ENCODE measurements at places on chromosomes 1 and 21.

- no peak for DNase-seq
Measured at GRCh38 chr1:201539561-201540431, 869 bp downstream of the NAV1 start.

DNA sequence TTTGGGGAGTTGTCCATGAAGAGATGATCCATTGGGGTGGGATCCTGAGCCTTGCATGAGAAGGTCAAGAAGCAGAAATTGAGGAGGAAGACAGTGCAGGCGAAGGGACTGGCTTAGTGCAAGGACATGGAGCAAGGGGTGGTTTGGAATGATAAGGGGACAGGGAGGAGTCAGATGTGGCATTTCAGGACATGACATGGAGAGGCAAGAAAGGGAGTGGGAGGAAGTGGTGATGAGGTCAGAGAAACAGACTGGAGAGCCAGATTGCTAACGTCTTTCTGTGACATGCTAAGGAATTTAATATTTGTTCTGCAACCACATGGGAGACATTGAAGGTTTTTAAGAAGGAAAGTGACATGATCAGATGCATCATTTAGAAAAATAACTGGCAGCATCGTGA lies 346.8 kb upstream of the FMN2 start:
- DNase-seq = no peak

DNA sequence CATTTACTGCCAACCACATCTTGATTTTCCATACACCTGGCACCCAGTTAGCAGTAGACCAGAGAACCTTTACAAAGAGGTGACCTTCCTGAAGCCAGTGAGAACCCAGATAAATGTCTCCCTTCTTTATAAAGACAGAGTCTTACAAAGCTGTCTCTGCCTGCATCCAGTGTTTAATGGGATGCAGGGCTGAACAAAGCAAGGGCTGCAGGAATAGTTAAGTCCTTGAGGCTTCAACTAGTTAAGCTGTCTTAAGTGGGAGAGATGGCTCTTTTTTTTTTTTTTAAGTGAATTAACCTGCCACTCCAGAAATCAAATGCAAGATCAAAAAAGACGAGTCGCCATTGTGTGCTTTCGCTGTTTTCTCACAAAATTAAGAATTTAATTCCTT lies 1.5 kb downstream of the AHCYL1 start:
- DNase-seq = no peak

GRCh38 chr1:203454986-203455471 lies 20.6 kb upstream of the PRELP start:
- DNase-seq = no peak

DNA sequence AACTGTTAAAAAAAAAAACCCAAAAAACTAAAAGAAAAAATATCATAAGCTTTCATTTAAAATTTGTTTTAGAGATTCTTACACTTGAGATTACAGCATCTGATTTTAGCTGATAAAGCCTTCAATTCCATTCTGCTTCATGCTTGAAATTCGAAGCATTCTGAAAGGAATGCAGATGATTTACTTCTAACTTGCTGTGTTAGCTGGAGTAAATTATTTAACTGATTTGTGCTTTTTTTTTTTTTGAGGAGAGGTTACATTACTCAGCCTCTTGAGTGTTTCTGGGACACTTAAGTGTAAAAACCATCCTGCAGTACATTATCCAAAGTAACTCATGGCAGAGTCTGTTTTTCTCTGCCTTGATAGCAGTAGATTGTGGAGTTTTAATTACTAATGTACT lies 4.5 kb upstream of the TRIM67 start:
- DNase-seq = no peak

- DNase-seq = no peak
Measured at GRCh38 chr1:184035719-184036516, 1.6 kb downstream of the COLGALT2 start.

DNA sequence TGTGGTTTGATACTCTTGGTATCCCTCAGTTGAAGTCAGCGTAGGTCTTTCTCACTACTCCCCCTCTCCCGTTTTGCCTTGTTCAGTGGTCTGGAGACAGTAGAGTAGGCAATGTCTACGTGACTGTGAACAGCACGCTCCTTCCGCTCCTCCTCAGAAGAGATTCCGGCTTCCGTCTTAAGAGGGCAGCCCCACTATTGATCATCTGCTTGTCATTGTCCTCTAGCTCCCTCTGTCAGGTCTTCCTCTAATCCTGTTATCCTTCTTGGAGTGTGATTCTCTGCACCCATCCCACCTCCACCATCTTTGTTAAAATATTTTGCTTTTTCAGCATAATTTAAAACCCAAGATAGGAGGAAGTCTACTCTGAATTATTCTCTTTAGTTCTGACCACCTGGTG lies 129.9 kb upstream of the KCNK2 start:
- no peak for DNase-seq

- no peak for DNase-seq
Measured at GRCh38 chr1:12138196-12139168, 28.3 kb upstream of the TNFRSF1B start.

DNA sequence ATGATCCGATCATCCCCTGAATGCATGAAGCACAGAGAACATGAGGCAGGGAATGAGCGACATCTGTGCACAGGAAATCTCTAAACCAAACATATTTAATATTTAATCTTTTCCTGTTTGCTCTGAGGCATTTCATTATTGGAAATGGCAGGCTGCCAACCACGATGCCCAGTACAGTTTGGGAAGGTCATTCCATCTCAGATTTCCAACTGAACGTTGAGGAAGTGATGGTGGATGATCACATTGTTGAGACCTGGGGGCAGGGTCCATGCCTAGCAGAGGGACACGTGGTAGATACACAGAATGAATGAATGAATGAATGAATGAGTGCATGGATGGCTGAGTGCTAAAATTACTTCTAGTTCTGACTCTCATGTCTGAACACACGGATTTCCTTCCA lies 15.9 kb upstream of the FASLG start:
- no peak for DNase-seq

GRCh38 chr1:201769966-201770365 lies 59.0 kb upstream of the IPO9 start:
- no peak for DNase-seq

GRCh38 chr1:16122350-16122881 lies 33.5 kb downstream of the EPHA2 start:
- no peak for DNase-seq

DNA sequence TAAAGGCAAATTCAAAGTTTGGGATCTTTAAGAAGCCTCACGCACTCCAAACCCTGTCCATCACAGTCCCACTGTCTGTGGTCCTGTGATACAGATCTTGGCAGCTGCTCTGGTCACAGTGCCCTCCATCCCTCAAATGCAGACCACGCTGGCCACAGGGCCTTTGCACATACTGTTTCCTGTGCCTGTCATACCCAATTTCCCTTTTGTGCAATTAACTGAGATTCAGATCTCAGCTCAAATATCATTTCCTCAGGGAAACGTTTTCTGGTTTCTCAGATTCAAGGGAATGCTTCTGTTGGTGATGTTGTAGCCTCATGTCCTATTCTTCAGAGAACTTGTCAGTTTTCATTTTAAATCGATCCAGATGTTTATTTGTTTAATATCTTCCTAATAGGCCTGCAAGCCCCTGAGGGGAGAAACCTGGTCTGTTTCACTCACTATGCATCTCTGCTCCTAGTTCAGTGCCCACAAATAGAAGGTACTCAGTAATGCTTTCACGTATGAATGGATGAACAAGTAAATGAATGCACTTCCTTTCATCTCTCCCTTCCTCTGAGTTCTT lies 24.2 kb upstream of the GRIK3 start:
- DNase-seq = no peak

DNA sequence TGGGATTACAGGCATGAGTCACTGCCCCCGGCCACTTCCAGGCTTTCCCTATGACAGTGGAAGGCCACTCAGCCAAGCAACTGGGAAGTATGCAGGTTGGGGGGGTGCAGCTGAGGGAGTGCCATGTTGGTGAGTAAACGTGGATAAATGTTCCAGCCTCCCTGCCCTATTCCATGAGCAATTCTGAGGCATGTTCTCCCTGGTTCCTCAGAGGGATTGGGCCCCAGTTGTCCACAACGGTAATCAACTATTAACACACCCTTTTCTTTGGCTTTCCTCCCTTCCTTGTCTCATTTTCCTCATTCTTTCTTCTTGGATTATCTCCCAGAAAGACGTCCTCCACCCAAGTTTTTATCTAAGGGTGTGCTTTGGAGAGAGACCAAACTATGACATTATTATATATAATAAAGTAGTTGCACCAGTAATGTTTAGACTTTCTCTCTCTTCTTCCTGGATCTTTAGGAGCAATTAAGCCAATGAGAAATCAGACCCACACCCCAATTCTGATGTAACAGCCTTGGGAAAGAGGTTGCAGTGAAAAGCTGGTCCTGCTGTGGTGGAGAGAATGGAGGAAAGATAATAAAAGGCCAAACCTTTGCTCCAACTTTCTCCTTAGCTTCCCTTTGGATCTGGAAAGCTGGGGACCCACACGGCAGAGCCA lies 6.8 kb upstream of the SLAMF9 start:
- DNase-seq = no peak

- no peak for DNase-seq
Measured at GRCh38 chr1:172544481-172545104, 11.6 kb downstream of the SUCO start.

- no peak for DNase-seq
Measured at GRCh38 chr1:208071435-208072031, 160.6 kb upstream of the CD34 start.

DNA sequence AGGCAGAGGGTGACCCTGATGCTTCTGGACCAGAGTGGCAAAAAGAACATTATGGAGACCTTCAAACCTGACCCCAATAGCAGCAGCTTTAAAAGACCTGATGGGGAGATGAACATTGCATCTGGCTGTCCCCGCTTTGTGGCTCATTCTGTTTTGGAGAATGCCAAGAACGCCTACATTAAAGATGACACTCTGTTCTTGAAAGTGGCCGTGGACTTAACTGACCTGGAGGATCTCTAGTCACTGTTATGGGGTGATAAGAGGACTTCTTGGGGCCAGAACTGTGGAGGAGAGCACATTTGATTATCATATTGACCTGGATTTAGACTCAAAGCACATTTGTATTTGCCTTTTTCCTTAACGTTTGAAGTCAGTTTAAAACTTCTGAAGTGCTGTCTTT lies 45.8 kb downstream of the TRAF5 start:
- DNase-seq = no peak

DNA sequence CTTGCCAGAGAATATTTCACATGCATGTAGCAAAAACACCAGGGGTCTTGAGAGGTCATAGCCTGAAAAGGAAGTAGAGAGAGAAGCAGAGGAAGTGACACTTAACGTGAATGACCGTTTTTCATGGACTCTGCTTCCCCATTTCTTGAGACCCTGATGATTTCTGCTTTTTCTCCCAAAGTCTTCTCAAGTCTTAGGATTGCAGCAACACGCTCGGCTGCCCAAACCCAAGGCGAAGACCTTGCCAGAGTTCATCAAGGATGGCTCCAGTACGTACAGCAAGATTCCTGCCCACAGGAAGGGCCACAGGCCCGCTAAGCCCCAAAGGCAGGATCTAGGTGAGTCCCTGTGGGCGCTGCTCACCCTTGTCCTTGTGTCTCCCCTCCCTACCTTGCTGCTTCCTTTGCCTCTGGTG lies 12.8 kb downstream of the THEMIS2 start:
- DNase-seq = no peak

- no peak for DNase-seq
Measured at GRCh38 chr1:98398649-98399048, 262.9 kb upstream of the SNX7 start.

GRCh38 chr1:159991513-159991912 lies 37.5 kb upstream of the SLAMF9 start:
- no peak for DNase-seq

GRCh38 chr1:237084341-237085077 lies 42.5 kb downstream of the RYR2 start:
- no peak for DNase-seq

GRCh38 chr1:48016515-48016914 lies 19.3 kb upstream of the TRABD2B start:
- no peak for DNase-seq

DNA sequence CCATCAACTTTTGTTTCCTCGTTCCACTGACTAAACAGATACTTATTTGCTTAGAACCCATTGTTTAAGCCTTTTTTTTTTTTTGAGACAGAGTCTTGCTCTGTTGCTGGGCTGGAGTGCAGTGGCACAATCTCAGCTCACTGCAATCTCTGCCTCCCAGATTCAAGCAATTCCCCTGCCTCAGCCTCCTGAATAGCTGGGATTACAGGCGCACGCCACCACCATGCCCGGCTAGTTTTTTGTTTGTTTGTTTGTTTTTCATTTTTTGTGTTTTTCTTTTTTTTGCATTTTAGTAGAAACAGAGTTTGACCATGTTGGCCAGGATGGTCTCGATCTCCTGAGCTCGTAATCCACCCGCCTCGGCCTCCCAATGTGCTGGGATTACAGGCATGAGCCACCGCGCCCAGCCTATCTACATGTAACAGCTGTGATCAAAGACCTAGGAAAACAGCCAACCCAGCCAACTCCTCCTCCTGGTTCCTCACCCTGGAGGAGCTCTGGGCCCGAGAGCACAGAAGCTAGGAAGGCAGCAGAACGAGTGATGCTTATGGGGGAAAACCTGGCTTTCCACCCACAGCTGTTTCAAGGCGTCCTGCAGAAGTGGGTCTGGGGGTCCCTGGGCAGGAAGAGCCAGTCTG lies 32.9 kb downstream of the KCNN3 start:
- DNase-seq = no peak

DNA sequence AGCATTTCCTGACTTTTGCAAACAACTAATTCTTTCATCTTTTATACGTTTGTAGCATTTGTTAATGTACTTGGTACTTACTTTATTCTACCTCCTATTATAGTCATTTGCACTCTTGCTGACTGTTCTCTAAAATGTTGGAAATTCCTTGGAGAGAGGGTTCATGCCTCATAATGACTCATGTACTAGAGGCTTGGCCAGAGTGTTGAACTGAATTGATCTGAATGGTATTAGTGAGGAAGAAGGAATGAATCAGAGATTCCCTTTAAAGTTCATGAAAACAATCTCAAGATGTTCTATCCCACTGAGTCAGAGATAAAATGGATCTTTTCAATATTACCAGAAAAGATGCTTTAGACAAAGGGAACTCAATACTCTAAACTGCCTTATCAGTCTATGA lies 383.4 kb downstream of the SEC16B start:
- DNase-seq = no peak

GRCh38 chr1:211928993-211929637 lies 98.6 kb upstream of the LPGAT1 start:
- DNase-seq = no peak

DNA sequence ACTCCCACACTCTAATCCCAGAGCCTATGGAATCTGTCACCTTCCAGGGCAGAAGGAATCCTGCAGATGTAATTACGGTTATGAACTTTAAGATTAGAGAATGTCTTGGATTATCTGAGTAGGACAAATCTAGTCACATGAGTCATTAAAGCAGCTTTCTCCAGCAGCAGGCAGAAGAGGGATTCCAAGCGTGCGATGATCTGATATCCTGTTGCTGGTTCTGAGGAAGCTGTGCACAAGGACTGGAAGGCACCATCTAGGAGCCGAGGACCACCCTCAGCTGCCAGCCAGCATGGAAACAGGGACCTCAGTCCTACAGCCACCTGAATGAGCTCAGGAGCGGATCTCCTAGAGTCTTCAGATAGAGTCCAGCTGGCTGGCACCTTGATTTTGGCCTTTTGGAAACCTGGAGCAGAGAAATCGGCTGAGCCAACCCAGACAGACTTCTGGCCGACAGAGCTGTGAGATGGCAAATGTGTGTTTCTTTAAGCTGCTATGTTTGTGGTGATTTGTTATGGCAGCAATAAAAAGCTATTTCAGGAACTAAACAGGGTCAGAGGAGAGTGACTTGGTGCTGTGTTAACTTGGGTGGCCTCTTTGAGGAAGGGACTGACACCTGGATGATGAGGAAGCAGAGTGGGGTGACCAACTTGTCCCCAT lies 34.5 kb downstream of the LRRN2 start:
- no peak for DNase-seq
